ENCODE measurements at places on chromosomes 11 and 22. TPM values are rescaled to one million over a fixed set of nuclear protein-coding genes. Genes with fewer than 3 reads are reported as not detected.

CACNA1I gene
- 5.5 TPM for total RNA-seq

PAX6 gene
- total RNA-seq, result not detected

ESRRA gene
- 14.6 TPM for total RNA-seq

SLCO2B1 gene
- not detected for total RNA-seq

FGF4 gene
- not detected for total RNA-seq

VSIG2 gene
- total RNA-seq, result 0.65 TPM

DBX1 gene
- total RNA-seq, result not detected

HPS5 gene
- 9.9 TPM for total RNA-seq

RFPL2 gene
- not detected for total RNA-seq

MS4A6E gene
- total RNA-seq, result not detected

CDC42BPG gene
- total RNA-seq, result 7.9 TPM

Measured in CD8-positive, alpha-beta T cell (primary cell).